ENCODE measurements at places on chromosomes 7 and 10.
A peak's percentile ranks its signal among the peaks of the same experiment; 100 is the strongest.

DNA sequence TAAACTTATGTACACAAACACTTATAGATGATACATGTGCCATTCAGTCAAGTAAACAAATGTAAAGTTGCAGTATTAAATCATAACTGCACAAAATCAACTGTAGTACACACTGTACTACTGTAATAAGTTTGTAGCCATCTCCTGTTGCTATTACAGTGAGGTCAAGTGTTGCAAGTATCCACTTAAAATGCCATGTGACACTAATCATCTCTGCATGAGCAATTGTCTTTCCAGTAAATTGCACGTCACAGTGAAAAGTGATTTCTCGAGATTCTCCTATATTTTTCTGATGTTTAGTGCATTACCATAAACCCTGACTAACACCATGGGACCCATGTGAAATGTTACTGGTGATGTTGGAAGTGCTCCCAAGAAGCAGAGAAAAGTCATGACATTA, 293.3 kb upstream of the SP4 start:
- DNase-seq = no peak

GRCh38 chr7:69062020-69062765, 536.1 kb upstream of the AUTS2 start:
- DNase-seq = no peak

DNA sequence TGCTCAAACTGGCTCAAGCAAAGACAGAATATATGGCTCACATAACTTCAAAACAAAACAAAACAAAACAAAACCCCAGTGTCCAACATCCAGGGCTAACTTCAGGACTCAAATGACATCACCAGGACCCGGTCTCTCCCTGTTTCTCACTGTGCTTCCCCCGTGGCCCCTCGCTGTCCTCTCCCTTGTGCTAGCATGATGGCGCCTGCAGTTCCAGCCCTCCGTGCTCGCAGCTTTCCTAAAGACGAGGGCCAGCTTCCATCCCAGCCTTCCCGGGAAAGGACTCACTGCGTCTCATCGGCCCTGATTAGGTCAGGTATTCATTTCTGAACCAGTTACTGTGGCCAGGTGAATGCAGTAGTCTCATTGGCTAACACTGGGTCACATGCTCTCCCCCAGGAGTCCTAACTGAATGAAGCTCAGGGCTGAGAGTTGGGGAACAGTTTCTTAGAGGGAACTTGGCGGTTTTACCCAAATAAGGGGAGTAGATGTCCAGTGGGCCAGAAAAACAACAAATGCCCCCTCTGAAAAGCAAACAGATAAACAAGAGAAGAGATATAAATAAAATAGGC, 33.0 kb upstream of the CTBP2 start:
- no peak for DNase-seq

DNA sequence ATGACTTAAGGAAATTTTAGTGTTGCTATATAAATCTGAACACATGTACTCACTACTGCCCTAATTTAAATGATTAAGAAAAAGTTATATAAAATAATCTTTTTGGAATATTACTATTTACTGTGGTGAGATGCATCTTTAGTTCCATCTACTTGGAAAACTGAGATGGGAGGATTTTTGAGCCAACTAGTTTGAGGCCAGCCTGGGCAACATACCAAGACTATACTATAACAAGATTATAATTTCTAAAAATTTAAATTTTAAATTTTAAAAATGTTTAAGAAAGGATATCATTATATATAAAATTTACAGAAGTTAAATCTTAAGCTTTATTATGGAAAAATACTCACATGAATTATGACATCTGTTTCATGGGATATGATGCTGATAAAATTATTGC, 530.8 kb upstream of the IGFBP3 start:
- DNase-seq = no peak

- no peak for DNase-seq
Measured at GRCh38 chr10:15370212-15370855, 755 bp downstream of the FAM171A1 start.

GRCh38 chr10:60446851-60447250, 57.2 kb upstream of the ANK3 start:
- DNase-seq = no peak

DNA sequence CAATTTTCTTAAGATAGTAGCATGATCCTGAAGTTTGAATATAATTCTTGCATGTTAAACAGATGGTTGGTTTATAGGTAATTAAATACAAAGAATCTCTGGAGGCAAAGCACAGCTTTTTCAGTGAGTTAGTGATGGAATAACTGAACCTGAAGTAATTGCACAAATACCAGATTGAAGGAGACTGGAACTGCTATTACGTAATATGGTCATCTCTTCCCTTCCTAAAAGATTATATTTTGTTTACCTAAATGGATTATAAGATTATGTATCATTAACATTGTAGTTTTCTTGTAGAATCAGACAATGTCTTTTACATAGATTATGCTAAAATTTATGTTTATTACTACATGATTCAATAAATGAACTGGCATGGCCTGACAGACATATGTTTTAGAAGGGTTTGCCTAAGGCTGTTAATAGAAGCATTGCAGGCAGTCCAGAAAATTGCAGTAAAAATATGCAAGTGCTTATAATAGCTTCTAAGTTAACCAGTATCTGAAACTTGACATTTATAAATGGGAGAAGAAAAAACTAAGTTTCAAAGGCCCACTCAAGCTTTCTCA, 35.8 kb upstream of the GPR37 start:
- DNase-seq = no peak

- no peak for DNase-seq
Measured at GRCh38 chr10:18793951-18794350, 134.7 kb downstream of the ARL5B start.

- DNase-seq = no peak
Measured at GRCh38 chr10:102396317-102396650, 779 bp downstream of the NFKB2 start.

DNA sequence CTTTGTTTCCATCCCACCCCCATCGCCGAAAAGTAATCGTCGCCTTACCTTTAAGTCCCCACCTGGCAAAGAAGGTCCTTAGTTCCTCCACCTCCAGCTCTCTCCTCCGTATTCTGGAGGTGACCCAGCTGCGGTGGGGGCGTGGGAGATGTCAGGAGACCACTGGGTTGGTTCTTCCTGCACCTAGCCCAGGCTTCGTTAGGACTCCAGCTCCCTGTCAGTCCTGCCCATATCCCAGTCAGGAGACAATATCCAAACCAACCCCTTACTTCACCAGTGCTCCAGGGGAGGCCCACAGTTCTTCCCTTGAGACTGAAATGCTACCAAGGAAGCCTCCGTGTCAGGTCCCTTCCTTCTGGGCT, 693 bp downstream of the ADIRF start:
- DNase-seq = no peak

DNA sequence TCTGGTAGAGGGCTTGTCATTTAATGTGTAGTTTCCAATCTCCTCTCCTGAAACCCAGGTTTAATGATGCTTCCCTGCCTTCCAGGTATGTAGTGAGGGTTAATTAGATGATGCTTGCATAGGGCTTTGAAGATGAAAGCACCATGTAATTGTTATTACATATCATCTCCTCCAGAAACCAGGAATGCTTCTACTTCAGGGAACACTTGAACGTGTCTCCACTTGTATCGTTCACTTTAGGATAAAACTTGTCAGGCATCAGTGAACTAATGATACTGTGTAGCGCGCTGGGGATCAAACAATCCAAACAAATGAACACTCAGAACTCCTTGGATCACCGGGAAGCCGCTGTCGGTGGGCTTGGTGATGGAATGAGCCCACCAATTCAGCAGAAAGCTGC, 260.9 kb upstream of the FZD8 start:
- no peak for DNase-seq

GRCh38 chr7:155591055-155591775, 44.9 kb upstream of the CNPY1 start:
- no peak for DNase-seq

DNA sequence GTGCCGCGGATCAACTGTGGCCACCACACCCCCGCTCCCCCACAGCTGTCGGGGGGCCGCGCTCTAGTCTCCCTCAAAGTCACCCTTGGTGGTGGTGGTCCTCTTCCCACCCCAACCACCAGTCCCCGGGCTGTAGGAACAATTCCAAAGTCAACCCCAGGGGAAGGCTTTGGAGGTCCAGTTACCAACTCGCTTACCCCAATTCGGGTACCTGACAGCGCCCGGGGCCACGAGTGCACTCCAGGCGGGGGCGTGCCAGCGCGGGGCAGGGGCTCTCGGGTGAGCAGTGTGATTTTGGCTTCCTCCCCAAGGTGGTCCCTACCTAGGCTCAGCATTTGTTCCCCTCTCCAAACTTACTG, 584 bp upstream of the ZMIZ1 start:
- no peak for DNase-seq

GRCh38 chr10:84047258-84048010, 91.9 kb upstream of the GHITM start:
- no peak for DNase-seq

DNA sequence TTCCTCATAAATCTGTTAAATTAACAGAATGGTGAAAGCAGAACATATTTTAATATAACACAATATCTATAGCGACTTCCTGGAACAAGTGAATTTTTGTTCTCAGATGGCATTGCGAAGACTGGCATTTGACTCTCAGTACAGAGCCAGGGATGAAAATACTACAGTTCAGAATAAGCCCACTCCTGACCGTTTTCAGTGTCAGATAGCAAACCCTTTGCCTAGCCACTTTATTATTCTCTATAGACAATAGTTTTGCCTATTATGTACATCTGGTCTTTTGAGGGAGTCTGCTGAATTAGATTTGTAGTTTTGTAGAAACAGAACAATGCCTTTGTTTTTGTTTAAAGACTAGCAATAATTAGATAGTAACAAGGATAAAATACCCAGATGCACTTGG, 2.3 kb downstream of the MINPP1 start:
- no peak for DNase-seq

DNA sequence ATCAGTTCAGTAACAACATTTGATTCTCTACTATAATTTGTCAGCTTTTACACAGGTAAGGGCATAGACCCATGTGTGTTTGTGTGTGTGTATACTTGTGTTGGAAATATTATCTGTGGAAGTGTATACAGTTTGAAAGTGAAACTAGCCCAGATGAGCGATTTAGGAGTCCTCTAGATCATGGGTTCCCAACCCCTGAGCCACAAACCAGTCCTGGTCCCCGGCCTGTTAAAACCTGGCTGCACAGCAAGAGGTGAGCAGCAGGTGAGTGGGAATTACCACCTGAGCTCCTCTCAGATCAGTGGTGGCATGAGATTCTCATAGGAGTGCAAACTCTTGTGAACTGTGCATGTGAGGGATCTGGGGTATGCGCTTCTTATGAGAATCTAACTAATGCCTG, 1221.5 kb upstream of the SORCS1 start:
- no peak for DNase-seq

GRCh38 chr10:21520949-21521348, 4.5 kb downstream of the SKIDA1 start:
- DNase-seq = no peak

DNA sequence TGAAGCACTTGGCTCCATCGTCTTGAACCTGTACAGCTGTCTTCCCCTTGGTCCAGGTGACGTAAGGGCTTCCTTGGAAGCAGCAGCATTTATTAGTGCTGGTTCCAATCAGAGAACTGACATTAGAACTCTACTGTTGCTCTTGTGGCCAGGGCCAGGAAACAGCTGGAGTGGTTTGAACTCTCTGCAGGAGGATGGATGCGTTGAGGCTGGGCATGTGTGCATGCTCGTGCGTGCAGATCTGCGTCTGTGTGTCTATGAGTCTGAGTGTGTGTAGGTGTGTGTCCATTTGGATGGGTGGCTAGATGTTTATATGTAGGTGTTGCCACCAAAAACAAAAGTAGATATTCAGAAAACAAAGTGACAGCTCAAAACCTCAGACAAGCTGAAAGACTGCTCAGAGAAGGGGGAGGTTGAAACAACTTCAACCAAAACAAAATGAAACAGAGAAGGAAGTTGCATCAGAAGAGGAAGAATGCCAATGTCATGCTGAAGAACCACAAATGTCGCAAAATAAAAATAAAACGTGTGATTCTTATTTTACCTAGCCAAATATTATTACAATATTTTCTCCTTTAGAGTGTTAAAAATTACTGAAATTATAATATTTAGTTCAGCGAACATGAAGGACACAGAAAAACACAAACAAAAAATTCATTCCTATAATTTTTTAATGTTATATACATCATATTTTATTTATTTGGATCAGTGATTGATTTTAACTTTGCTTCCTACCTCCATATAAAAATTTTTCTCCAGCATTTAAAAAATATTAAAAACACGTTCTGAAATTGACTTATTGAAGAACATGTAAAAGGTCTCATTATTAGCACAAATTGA, 96.1 kb upstream of the MKLN1 start:
- DNase-seq = peak; percentile 29

DNA sequence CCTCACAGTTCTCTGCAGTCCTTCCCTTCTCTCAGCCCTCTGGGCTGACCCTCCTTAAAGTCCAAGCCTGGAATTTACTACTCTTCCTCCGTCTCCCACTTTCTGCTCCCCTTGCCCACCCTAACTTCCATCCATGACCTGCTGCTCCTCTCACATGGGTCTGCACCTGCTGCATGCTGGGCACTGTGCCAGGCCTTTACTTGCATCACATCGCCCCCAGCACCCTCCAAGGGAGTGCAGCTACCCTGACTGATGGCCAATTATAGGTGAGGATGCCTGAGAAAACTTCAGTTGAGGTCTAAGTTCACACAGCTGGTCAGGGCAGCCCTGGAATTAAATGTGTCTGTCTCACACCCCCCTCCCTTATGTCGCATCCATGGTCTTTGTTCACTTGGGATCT, 53.6 kb upstream of the ZPBP start:
- no peak for DNase-seq

DNA sequence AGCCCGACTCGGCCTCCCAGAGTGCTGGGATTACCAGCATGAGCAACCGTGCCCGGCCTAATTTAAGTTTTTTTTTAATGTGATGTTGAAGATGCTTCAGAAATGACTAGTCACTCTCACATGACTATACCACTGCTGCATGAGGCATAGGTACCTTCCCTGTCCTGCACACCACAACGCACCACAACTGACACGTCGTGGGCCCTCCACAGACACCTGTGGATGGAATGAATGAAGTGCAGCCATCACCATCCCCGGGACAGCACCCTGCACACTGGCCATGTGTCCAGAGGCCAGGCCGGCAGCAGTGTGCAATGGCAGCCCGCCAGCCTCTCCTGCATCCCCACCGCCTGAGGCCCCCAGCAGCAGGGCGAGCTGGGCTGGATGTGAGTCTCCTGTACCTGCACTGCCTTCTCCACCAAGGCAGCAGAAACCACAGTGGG, 55.1 kb downstream of the VOPP1 start:
- DNase-seq = no peak

DNA sequence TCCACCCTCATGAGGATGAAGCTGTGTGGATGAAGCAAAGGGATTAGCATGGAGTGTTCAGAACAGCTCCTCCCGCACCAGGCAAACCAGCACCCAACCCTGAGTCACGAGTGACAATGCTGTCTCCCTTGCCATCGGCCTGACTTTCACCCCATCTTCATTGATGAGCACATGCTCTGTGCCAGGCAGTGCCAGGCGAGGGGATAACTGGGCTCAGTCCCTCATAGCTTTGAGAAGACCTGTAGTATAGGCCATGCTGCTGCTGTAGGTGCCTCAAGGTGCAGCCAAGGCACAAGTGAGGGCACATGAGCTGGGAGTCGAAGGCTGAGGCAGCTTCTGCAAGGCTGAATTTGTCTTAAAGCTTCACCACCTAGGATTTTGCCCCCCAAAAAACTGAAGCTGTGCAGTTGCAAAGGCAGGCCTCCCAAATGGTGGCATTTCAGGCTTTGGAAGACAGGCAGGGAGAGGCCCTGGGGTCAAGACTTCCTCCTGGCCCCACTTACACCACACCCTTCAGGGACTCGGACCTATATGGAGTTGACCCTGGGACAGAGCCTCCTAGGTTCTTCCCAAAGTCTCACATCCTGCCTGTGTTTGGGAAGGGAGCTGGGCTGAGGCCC, 54.2 kb upstream of the GDF10 start:
- no peak for DNase-seq
